WERI-Rb-1 (cell line): ENCODE measurements at places on chromosomes 2 and 18.
A peak's percentile ranks its signal among the peaks of the same experiment; 100 is the strongest.

GRCh38 chr2:38037325-38037724 lies 38.6 kb downstream of the CYP1B1 start:
- DNase-seq = no peak

DNA sequence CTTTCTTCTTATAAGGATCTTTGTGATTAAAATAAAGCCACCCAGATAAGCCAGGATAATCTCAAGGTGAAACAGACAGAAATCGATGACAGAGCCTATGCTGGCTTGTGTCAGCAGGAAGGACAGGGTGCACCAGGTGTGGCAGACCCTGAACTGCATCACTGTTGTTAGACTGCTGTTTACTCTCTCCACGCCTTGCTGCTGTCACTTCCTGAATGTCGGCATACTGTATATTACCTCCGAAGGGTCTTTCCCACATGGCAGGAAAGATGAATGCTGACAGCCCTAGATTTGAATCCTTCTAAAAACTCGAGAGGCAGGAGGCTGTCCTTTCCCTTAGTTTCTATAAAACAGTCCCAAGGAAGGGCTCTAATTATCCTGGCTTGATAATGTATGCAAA lies 18.9 kb upstream of the TMEM163 start:
- DNase-seq = peak; percentile 43

DNA sequence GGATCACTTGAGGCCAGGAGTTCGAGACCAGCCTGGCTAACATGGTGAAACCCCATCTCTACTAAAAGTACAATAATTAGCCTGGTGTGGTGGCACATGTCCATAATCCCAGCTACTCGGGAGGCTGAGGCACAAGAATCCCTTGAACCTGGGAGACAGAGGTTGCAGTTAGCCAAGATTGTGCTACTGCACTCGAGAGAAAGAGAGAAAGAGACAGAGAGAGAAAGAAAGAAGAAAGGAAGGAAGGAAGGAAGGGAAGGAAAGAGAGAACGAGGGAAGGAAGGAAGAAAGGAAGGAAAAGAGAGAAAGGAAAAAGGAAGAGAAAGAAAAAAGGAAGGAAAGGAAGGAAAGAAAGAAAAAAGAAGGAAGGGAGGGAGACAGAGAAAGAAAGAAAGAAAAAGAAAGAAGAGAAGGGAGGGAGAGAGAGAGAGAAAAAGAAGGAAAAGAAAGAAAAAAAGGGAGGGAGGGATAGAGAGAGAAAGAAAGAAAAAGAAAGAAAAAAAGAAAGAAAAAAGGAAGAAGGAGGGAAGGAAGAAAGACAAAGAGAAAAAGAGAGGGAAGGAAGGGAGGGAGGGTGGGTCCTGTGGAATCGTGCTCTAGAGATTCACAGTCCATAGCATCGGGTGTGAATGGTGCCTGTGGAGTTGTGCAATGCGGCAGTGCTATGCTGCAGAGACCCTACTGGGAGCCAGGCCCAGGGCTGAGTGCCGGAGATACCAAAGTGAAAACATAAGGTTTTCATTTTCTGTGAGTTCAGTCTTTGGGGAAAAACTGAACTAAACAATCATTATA lies 4.6 kb upstream of the SDC1 start:
- peak; percentile 4 for DNase-seq

GRCh38 chr2:70371753-70372152 lies 69.9 kb upstream of the FAM136A start:
- DNase-seq = no peak

DNA sequence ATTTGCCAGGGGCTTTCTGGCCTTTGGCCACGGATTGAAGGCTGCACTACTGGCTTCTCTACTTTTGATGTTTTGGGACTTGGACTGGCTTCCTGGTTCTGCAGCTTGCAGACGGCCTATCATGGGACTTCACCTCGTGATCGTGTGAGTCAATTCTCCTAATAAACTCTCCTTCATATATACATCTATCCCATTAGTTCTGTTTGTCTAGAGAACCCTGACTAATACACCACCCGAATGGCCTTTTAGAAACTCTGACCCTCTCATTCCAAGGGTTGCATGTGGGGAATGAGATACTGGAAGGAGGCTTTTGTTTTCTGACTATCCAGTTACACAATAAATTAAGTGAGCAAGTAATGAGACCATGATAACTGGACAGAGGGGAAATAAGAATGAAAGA lies 430.7 kb downstream of the CDH2 start:
- DNase-seq = no peak

DNA sequence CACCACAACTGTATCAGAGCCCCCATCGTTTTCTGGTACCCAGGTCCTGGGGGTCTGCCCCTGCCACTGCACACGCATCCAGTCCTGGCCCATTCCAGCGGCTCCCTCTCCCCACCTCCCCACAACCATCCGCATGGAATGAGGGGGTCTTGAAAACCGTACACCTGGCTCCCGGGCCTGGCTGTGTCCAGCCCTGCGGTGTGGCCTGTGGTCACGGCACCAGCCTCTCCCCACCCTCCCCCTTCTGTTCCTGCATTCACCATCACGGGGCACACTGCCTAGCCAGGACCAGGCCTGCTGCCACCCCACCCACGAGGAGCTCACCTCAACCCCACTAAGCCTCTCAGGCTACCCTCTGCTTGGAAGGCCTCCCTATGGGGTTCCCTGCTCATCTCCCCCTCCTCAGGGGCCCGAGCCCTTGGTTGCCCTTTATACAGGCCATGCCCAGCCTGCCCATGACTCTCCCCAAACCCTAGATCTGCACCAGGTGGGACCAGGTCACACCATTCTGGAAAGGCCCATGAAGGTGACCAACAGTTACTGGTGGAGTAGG lies 11.4 kb downstream of the GPR35 start:
- DNase-seq = no peak

- no peak for DNase-seq
Measured at GRCh38 chr2:73286134-73286655, 1.9 kb upstream of the FBXO41 start.

DNA sequence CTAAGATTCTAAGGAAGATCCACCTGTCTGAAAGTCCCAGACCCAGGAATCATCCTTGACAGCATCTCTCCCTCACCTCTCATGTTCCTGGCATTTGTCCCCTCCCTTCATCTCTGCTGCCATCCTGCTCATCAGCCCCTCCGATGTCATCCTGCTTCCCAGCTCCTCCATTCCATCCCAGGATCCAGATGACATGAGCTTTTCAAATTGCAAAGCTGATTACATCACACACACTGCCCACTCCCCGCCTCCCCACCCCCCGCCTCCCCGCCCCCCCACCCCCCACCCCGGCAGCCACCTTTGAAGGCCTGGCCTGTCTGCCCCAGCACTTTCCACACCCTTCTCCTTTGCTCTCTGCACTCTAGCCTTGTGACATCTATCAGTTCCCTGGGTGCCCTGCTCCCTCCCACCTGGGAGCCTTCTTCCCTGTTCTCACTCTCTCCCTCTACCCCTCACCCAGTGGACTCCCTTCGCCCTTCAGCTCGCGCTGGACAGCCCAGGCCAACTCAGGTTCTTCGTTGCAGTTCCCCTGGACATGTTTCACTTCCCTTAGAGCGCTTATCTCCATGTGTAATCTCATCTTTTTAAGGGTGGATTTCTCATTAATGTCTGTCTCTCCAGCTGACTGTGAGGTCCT lies 61.6 kb downstream of the DNMT3A start:
- DNase-seq = no peak

DNA sequence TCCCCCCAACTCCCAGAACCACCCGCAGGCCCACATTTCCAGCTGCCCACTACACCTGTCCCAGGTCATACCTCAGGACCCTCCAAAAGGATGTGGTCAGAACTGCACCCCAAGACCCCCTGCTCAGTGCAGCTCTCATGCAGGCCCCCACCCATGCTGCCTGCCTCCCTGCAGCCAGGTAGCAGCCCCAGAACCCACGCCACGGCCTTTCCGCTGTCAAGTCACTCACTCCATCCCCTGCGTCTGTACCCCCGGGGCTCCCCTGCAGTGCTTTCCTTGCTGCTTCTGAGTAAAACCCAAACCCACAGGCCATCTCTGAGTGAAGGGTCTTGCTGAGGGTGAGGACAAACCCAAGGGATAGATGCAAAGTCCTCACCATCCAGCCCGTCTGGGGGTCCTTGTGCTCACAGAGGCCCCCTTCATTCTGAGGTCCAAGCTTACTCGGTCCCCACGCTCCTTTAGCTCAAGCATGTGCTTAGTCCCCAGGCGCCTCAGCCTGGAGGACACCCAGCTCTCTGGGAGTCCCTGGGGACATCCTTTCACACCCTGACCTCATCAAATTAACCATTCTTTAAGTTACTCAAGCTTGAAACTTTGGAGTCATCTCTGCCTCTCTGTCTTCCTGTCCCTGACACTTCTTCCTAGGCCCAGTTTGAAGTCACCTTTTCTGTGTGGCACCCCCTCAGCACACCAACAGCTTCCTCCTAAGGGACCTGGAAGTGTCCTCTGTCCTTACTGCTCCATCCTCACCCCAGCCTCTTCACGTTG lies 130.1 kb downstream of the SMAD7 start:
- DNase-seq = peak; percentile 8

- DNase-seq = no peak
Measured at GRCh38 chr2:30253873-30254684, 22.7 kb downstream of the LBH start.

DNA sequence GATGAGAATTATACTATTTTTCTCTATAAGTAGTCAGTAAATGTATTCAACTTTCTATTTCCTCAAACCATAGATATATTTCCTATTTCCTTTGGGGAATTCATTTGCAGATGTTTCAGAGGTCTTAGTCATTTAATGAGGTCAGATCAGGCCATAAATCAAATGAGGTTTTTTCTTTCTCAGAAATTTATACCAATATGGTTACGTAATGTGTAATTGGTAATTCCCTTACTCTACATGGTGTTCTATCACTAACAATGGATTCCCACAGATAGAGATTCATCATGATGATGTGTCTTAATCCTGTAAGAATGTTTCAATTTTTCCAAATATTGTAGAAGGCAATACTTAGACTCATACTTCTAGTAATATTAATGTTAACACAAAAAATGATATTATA lies 108.0 kb downstream of the DPP4 start:
- no peak for DNase-seq

DNA sequence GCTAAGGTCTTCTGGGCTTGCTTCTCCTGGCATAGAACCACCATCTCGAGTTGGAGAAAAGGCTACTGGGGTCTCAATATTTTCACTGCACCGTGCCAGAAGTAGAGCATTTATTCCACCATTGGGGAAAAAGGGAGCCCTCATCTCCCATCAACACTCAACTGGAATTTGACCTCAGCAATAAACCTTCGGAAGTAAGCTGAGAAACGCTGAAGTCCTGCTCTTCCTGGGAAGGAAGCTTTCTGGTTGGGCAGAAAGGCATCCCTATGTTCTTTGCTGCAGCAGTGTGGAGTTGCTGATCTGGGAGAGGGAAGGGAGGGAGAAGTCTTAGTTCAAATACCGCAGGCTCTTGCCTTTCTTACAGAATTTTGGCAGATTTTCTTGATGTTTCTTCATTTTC lies 368.8 kb downstream of the NUP35 start:
- no peak for DNase-seq

DNA sequence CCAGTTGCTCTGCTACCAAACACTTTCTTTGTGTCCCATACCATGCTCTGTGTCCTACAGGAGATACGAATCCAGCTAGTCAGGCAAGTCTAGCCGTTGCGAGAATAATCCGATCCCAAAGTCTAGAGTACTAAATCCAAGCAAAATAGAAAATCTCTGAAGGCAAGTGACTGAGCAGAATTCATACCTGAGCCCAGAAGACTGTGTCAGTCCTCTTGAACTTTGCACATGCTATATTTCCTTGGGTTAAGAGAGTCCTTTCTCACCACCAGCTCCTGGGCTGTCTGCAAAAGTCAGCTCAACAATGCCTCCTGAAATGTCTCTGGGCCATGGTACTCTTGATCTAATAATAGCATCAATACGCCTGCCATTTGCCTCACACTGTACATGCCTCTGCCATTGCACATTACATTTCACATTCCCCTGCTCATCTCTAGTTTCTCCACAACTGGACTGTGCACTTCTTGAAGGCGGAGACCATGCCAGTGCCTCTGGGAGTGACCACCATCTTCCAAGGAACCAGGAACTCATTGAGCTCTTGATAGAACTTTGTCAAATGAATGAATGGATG lies 265.8 kb upstream of the ID2 start:
- no peak for DNase-seq

DNA sequence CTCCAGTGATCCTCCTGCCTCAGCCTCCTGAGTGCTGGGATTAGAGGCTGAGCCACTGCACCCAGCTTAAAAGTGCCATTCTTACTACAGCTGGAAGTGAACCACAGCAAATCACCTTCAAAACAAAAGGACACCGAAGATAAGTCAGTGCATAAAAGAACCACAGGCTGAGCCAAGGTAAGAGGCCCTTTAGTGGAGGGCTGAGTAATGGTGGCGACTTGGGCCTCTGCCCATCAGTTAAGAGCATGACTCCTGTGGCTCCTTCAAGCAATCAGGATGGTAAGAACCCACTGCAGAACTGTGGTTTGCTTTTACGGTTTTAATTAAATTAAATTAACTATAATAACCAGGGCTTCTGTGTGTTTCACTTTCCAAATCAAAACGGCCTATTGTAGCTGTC lies 75.1 kb downstream of the CTAGE1 start:
- no peak for DNase-seq

GRCh38 chr2:168139852-168140251 lies 107.5 kb downstream of the STK39 start:
- DNase-seq = no peak

GRCh38 chr2:106124106-106124756 lies 69.9 kb downstream of the UXS1 start:
- no peak for DNase-seq

- DNase-seq = no peak
Measured at GRCh38 chr2:40372283-40372985, 79.5 kb downstream of the SLC8A1 start.

DNA sequence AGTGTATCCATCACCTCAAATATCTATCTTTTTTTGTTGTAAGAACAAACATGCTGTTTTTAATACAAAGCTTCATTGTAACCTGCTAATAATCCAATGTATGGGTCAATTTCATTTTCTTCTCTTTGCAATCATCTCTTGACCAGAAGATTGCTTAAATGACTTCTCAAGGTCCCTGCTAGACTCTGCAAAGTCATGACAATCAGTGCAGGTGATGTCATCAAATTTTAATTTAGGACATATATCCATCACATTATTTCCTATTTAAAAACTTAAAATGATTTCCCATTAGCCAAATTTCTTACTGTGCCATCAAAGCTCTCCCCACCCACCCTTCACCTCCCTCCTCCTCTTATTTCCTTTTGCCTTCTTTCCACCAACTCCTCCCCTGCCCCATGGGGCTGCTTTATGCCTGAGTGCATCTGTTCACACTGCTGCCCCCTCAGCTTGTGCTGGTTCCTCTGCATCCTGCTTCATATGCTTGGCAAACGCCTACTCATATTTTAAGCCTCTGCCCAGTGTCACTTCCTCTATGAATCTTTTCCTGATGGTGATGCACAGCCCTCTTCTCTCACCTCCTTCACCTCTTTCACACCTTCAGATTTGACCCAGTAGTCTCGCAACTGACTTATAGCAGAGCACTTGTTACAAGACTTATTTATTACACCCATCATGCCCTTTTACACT lies 20.3 kb downstream of the PLEK start:
- no peak for DNase-seq

- no peak for DNase-seq
Measured at GRCh38 chr2:232997749-232998665, 15.0 kb downstream of the NGEF start.
